ENCODE measurements at places on chromosomes 5 and 9.

GRCh38 chr5:143350751-143351602, 52.5 kb downstream of the NR3C1 start:
- DNase-seq = no peak

- no peak for DNase-seq
Measured at GRCh38 chr5:87924436-87924835, 344.2 kb downstream of the TMEM161B start.

DNA sequence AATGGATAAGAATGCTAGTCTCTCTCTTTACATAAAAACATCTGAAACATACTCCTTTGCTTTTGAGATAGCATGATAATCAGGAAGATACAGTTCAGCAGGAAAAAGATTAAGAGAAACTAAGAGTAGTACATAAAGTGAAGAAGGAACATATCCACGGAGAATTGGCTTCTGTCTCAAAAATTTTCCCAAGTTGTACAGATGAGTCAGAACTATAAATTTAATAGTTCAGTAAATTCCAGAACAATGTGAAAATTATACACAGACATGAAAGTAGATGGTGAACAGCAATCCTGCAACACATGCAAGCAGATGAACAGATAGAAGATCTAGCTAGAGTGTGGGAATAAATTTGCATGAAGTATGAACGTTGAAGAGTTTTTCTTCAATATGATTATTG, 691.4 kb upstream of the RIOK2 start:
- DNase-seq = no peak

- DNase-seq = no peak
Measured at GRCh38 chr5:21802869-21803490, 1050.2 kb downstream of the CDH12 start.

DNA sequence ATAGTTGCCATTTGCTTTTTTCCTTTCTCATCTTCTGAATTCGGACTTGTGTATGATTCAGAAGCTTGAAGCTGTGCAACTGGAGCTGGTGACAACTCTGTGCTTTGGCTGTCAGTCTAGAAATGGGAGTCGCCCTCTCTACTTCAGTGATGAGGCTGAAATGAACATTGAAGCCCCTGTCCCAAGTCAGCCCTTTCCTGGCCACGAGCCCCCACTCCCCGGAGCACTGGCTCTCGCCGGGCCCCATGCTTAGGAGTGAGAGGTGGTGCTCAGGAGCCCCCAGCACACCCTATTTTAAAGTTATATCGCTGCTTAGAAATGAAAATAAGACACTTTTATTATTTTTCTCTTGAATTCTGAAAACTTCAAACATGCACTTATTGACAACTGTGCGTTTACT, 66.0 kb downstream of the PSMB7 start:
- DNase-seq = no peak

DNA sequence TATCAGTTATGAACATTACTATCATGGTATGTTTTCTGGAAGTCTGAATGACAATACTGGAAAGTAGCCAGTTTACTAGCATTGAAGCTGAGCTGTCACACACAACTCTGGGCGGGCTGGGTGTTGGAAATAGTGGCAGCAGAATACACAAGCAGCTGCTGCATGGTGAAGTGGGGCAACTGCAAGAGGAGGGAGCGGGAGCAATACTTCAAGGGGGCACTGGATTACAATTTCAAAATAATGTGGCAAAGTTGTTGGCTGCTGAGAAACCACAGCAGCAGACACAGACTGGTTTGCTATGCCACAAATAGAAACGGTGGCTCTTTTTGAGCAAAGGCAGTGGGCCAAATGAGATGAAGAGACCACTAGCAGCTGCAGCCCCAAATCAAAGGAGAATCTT, 350.2 kb downstream of the KIAA0825 start:
- DNase-seq = no peak

GRCh38 chr5:102561894-102562760, 63.3 kb upstream of the SLCO6A1 start:
- DNase-seq = no peak

DNA sequence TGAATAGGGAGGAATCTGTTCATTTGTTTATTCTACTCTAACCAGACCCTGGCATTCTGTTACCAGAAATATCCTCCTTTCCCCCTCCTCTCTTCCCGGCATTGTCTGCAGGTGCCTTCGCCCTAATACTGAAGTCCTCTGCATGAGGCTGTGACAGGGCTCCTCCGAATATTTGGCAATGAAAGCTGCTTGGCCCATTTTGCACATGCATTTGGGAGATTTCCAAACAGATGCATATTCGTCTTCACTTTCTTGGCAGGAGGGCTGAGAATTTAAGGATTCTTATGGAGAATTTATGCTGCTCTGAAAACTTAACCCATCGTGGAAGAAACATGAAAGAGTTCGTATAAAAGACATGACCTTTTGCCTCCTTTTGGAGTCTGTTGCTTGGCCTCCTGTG, 484.0 kb downstream of the ZNF608 start:
- DNase-seq = no peak

DNA sequence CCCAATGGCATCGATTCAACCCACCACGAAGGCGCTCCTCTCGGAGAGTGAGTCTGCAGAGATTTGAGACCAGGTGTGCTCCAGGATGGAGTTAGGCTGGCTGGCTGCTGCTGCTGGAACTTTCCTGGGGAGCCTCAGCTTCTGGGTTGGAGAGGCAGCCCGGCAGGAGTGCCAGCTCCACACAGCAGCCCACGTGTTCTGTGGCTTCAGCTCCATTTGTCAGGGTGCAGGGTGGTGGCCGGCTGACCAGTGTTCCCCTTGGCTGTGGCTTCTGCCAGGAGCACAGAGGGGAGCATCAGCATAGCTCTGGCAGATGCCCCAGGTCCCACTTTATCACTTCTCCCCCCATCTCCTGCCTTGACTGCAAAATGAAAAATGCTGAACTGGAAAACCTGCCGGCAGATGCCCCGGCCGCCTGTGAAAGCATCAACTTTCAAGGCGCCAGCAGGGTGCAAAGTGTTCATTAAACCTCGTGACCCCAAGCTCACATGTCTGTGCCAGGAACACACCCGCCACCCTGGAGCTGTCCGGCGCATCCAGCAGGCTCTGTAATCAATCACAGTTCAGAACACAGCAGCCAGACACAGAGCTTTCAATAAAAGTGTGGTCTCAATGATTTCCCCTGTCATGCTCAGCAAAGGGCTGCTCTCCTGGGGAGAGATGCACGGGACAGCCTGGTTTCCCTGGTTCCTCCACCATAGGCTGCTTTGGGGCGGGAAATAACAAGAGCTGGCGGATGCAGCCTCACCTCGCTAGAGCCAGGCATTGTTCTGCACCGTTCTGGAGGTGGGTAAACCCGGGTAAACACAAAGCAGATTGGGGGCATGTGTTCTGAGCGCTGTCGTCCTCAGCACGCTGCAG, 53.2 kb downstream of the TRIP13 start:
- no peak for DNase-seq

GRCh38 chr5:177997846-177998245, 1.8 kb upstream of the PROP1 start:
- no peak for DNase-seq

DNA sequence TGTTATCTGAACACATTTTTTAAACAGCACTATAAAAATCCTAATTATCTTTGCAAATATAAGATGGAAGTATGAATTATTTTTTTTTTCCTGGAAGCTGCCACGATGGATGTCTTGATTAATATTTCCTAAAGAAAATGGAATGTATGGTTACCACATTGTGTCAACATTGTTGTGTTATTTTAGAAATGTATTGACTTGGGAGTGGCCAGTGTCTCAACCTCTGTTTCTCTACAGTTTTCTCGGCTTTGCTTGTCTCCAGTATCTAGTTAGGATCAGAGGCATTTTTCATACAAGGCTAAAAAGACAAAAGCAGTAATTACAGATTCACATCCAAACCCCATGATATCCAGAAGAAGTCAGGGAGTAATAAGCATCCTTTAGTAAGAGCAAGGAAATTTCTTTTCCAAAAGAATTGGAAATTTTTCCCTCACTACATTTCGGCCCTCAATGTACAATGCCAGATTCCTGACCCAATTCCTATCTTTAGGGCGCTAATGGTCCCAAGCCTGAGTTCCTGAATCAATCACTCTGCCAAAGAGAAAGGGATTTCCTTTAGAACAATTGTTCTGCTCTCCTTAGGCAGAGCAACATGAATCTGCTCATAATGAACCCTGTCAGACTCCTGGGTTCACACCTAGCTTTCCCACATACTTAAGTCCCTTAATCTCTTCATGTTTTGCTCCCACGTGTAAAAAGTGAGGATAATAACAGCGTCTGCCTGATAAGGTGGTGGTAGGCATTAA, 111.7 kb downstream of the EDIL3 start:
- DNase-seq = no peak

DNA sequence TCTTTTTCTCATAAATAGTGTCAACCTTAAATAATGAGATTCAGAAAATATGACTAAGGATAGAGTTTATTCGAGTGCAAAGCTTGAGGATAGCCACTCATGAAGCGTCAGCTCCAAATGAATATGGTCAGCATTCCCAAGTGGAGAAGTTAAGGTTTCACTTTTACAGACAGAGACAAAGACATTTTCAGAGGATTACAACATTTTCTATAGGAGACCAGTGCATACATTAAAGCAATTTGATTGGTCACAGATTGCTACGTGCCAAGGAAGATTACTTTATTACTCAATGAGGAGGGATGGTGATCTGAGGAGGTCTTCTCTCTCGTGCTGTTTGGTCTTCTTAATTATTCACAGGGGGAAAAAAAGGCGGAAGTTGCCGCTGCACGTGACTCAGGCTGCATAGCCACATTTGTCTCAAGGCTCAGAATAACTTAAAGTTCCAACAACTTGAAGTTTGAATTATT, 60.1 kb upstream of the SPATA31C2 start:
- no peak for DNase-seq

DNA sequence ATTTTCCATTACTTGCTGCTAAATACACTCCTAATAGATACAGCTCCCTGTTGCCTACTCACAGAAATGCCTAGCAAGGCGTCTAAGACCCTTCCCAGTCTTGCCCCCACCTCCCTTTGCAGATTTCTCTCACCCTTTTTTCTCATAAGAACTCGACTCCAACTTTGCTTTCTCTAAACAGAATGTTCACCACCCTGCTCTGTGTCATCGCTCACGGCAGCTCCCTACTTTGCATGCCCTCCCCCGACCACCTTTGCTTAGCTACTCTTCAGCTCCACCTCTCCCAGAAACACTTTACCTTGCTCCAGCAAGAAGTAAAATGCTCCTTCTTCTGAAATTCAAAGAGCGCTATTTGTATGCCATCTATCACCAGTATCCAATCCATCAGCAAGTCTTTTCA, 15.2 kb upstream of the PPP1R2B start:
- no peak for DNase-seq

GRCh38 chr5:38330207-38330606, 71.8 kb downstream of the EGFLAM start:
- no peak for DNase-seq

DNA sequence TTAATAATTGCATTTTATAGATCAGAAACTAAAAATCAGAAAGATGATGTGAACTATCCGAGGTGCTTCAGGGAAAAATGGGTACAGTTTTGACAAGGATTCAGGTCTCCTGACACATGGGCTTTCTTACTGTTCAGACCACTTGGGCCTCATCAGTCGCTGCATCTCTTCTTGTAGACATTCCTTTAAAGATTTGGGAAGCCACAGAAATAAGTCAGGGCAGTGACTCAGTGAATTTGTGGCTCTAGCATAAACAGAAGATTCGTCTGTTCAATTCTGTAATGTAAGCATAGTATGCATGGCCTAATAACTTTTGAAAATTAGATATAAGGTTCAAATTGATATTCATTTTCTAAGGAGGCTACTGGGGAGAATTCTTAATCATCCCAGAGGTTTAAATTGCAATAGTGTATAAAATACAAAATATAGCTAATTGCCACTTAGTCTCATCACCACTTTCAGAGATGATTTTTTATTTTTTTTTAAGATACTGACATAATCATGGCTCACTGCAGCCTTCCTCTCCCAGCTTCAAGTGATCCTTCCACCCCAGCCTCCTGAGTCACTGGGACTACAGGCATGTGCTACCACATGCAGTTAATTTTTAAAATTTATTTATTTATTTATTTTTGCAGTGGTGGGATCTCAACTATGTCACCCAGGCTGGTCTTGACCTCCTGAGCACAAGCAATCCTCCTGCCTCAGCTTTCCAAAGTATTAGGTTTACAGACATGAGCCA, 48.9 kb downstream of the RASEF start:
- DNase-seq = no peak

DNA sequence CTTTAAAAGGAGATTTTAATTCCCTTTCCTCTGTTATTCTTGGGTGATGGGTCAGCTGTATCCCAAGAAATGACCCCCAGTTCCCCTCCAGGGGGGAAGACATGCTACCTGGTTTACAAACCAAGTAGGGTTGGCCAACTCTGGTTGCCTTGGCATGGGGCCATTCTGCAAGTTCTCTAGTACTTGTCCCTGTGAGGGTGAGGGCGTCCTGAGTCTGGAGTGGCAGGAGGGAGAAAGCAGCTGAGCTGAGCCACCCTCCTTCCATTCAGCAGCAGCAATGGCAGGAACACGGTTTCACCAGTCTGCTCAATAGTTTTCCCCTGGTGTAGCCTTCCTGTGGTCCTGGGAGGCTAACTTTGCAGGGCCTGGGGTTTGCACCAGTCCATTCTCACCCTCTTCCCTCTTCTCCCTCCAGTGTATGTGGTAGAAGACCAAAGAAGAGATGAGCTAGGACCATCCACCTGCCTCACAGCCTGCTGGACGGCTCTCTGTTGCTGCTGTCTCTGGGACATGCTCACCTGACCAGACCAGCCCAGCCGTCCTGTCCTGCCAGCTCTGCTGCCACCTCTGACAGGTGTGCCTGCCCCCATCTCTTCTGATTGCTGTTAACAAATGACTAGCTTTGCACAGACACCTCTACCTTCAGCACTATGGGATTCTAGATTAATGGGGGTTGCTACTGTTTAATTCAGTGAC, 59.9 kb downstream of the PFDN1 start:
- DNase-seq = no peak

DNA sequence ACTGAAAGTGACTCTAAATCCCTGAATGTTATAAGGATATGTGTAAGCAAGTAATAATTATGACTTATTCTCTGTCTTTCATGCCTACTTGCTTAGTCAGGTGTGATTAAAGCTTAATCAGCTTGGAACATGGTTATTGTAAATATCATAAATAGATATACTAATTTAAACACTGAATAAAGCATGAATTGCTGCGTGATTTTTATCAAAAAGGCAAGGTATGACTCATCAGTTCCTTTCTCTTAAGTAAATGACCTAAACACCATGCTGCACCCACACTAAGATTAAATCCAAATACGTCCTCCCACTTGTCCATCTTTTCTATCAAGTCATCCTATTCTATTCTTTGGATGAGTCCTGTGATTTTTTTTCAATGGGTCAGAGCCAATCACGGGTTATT, 124.6 kb upstream of the MTAP start:
- no peak for DNase-seq

GRCh38 chr9:125659201-125659840, 47.7 kb downstream of the MAPKAP1 start:
- no peak for DNase-seq

DNA sequence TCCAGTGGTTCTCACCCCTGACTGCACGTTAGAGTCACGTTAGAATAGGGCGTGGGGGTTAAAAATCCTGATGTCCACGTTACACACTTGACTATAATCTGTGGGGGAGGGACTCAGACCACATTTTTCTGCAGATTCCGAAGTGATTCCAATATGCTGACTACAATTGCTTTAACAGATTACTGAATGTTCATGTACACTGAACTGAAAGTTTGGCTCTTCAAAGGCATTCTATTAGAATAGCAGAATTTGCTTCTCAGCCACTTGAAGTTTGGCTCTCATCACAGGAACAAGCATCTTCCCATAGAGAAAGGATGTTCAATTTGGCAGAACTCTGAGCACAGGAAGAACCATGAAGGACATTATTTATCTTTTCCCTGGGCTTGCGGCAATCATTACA, 84.5 kb downstream of the HAPLN1 start:
- no peak for DNase-seq

Measured in CD4-positive, alpha-beta T cell treated with Interleukin-6 at 100 ng/mL for 8 hours (primary cell).